H9 (cell line): ENCODE measurements at places on chromosomes 1 and 21.

DNA sequence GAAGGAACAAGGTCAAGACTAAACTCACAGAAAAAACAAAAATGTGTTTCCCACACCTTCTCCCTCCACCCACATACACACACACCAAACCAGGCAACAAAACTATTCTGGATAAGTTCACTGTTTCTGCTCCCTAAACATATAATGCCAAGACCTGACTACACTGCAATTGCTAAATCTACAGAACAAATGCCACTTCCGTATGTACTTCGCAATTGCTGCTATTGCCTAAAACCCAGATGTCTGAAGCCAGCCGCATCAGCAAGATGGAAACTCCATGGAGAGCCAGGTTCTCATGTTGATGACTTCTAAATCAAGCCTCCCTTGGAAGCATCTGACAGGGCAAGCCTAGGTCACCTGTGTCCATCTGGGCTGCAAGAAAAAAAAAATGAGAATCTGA lies 8.3 kb upstream of the AIM2 start:
- no peak for DNase-seq

DNA sequence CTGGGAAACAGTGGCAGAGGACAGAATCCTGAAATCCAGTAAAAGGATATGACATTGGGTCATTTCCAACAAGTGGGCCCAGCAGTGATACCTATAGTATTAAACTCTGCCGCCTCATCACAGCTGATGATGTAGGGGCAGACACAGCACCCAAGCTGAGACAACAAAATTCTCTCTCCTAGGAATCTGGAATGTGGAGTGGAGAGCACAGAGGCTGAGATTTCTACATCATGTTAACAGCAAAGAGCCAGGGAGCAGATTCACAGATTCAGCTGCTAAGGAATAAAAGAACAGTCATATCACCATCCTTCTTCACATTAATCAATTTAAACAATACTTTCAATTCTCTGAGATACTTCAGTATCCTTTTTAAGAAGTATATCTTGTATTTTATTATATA lies 61.9 kb downstream of the CRP start:
- DNase-seq, result no peak

DNA sequence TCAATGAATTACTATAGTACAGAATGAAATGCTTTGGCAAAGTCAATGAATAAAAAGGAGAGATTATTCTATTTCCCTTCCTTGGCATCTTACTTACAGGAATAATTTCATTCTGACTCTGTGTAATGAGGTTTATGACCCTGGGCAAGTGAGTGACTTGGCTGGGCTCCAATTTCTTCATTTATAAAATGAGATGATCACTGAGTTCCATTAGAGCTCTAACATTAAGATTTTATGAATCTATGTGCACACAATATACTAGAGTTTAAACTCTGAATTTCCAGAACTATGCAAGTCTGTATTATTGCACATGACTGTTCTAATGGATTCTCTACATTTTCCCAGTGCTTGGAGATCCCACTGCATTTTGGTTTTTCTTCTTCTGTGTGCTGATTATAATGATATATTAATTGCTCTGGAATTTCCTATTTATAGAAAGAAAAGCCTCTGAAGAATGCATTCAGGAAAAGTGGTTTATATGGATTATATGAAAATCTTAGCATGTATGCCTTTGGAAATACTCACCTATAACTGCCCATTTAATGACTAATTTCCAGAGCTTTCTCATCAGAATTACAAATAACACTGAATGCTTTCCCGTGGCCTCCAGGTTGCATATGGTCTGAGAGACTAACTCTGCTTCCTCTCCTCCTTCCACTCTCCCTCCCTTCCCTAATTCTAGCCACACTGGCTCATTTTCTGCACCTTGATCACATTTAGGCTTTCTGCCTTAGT lies 97.4 kb upstream of the CHRM3 start:
- no peak for DNase-seq

GRCh38 chr1:161498646-161499045 lies 6.6 kb upstream of the FCGR2A start:
- no peak for DNase-seq

DNA sequence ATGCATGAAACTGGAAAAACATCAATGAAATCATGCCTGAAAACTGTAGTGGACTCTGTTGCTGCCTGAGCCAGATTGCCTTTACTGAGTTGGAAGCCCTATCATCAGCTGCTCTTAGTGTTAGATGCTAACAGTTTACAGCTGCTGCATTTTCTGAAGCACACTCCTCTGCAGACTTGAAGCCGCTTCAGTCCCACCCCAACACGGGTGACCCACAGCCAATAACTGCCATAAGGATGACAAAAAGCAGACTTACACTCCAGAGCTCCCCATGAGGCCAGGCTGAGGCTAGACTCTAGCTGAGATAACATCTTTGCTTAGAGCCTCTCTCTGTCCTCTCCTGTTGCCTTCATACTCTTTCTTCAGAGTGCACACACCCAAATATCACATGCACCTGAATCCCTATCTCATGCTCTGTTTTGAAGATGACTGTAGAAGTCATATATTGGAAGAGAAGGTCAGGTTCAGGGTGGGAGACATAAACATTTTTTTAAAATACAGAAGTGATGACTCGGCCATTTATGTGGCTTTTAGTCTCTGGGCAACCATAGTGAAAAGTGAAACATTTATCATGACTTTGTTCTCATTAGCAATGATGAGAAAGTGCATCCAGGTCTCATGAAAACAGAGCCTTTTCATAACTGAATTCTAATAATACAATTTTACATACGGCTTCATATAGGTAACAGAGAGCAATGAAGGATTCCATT lies 161.0 kb downstream of the KCNK2 start:
- no peak for DNase-seq

GRCh38 chr1:58144698-58145270 lies 401.7 kb downstream of the OMA1 start:
- no peak for DNase-seq

GRCh38 chr1:44673675-44674112 lies 587 bp downstream of the TMEM53 start:
- no peak for DNase-seq

DNA sequence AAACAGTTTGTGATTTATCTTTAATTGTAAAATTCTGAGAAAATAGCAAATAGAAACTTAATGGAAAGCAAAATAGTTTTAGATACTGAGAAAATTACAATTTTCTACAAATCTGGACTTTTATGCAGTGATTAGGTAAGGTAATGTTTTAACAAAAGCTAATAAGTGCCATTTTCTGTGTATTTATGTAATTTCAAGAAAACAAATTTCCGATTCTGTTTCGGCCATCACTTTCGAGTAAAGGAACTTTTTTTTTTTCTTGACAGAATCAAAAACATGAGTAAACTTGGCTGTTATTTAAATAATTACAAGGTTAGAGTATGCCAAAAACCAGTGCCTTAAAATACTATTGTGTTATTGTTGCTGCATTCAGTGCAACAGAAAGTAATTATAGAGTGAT lies 280.4 kb upstream of the C1orf105 start:
- no peak for DNase-seq

DNA sequence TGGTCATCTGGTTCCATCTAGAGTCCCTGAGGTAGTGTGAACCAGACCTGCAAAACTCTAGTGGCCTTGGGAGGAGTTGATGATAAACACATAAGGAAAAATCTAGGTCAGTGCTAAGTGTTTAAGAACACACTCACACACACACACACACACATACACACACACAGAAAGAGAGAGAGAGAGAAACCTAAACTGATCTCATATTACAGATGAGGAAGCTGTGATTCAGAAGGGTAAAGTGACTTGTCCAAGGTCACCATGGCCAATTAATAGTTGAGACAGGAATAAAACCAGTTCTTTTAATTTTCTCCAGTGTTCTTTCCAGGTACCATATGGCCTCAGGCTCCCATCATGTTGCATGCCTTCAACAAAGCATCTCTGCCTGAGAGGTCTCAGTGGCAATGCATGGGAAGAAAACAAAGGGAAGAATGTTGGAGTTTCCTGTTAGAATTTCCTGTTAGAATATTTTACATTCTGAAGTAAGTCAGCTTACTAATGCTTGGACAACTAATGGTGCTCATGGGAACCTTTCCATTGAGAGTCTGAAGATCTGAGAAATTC lies 77.3 kb upstream of the TSPAN2 start:
- DNase-seq, result no peak

DNA sequence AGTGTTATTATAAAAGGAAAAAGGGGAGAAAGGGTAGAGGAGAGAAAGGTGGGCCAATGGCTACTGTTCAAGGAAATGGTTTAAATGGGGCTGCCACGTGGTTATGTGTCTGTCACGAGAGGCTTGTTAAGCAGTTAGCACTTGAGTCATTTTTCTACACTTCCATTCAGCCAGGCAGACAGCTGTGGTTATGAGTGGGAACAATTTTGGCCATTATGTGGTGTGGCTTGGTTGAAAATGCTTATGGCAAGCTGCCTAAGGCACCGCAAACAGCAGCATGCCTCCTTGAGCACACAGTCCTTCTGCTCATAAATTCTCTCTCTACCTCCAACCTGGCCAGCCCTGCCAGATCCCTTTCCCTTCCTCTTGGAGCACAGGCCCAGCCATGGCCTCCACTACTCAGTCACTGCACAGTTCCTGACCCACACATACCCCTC lies 3.2 kb upstream of the SRM start:
- DNase-seq, result no peak

DNA sequence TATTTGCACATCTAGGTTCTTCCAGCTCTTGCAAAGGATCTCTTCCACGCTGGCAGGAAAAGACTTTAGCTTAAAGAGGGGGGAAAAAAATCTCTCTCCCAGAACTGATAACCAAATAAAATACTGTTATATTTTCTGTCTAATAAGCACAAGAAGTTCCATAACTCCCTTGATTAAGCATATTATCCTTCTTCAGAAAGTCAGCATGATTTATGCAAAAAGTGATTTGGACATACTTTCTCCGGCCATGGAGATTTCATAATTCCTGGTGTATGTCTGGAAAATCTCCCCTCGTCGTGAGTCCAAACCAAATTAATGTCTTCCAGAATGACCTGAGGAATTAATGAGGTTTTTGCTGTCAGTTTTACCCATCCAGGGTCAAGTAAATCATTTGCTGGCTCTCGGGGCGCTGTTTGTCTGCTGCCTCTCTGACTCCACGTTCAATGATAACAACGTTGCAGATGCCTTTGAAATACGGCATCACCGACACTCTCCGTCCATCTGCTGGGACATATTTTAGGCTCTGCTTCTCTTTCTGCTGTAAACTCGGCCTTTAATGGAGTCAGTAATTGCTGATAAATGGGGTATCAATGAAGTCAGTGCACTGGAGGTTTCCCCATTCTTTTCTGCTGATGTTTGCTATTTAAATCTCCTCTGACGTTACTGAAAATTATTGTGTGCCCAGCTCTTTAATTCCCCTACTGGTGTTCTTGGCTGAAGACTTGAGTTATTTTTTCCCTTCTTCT lies 112.9 kb downstream of the HLX start:
- DNase-seq, result no peak

GRCh38 chr1:50724626-50725286 lies 235.3 kb downstream of the FAF1 start:
- DNase-seq, result no peak

GRCh38 chr21:31609081-31609480 lies 50.4 kb upstream of the SOD1 start:
- no peak for DNase-seq

- DNase-seq, result no peak
These were observed 14.3 kb downstream of the BTG3 start for GRCh38 chr21:17598437-17598836.

GRCh38 chr1:8004113-8004802 lies 21.9 kb downstream of the ERRFI1 start:
- no peak for DNase-seq

GRCh38 chr1:226327761-226328162 lies 18.8 kb upstream of the LIN9 start:
- no peak for DNase-seq

DNA sequence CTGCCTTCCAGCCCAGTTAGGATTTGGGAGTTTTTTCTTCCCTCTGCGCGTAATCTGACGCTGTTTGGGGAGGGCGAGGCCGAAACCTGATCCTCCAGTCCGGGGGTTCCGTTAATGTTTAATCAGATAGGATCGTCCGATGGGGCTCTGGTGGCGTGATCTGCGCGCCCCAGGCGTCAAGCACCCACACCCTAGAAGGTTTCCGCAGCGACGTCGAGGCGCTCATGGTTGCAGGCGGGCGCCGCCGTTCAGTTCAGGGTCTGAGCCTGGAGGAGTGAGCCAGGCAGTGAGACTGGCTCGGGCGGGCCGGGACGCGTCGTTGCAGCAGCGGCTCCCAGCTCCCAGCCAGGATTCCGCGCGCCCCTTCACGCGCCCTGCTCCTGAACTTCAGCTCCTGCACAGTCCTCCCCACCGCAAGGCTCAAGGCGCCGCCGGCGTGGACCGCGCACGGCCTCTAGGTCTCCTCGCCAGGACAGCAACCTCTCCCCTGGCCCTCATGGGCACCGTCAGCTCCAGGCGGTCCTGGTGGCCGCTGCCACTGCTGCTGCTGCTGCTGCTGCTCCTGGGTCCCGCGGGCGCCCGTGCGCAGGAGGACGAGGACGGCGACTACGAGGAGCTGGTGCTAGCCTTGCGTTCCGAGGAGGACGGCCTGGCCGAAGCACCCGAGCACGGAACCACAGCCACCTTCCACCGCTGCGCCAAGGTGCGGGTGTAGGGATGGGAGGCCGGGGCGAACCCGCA lies at the start of gene PCSK9:
PCSK9 (plus strand) TSS at position 207 of the 741 bp plus-strand sequence; CDS start at position 497, 290 bp downstream.
- peak; percentile 85 for DNase-seq

GRCh38 chr1:106700211-106700610 lies 356.3 kb upstream of the PRMT6 start:
- no peak for DNase-seq
